GM12878 (cell line): ENCODE measurements at places on chromosomes 4 and X. TPM values are rescaled to one million over a fixed set of nuclear protein-coding genes. Genes with fewer than 3 reads are reported as not detected.

The JAKMIP1 gene
- 14.2 and 15.0 TPM in 2 replicates for total RNA-seq

The SPANXA2 gene
- total RNA-seq = not detected in 2 replicates

The PIR gene
- 4.1 and 5.0 TPM in 2 replicates for total RNA-seq

The NHSL2 gene
- total RNA-seq = 0.05 TPM in 2 replicates

The ADGRG2 gene
- 0.03 TPM in 1 of 2 replicates, not detected in the other for total RNA-seq

The MAGEC2 gene
- not detected in 2 replicates for total RNA-seq

The TMSB15C gene
- 3.9 and 5.6 TPM in 2 replicates for total RNA-seq

The SLC25A43 gene
- 7.9 and 8.2 TPM in 2 replicates for total RNA-seq

The GABRA4 gene
- total RNA-seq = 1.1 and 1.4 TPM in 2 replicates

The MAGEA12 gene
- total RNA-seq = not detected in 2 replicates

The MAGEB2 gene
- not detected in 2 replicates for total RNA-seq

The NELFA gene
- total RNA-seq = 33.8 and 35.2 TPM in 2 replicates

The GAGE1 gene
- total RNA-seq = not detected in 2 replicates
